ENCODE measurements at places on chromosomes 5 and 9.

- no peak for DNase-seq
These were observed 167.9 kb upstream of the MOCS2 start for GRCh38 chr5:53277491-53277890.

DNA sequence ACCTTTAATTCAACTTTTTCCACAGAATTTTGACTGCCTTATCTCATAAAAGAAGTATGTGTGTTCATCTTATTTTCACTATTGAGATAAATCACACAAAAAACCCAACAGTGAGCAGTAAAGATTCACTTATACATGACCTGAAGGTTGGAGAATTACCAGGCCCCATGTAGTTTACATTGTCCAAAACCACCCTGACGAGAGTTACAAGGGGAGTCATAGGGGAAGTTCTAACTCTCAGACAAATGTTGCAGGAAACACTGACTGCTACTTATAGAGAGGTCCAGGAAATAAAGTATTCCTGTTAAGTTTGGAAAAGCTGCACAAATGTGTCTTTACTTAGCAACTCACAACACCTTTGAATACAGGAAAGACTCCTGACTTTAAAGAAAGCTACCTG is 14.1 kb downstream of the SPATA9 start:
- no peak for DNase-seq

- DNase-seq: no peak
These were observed 825.9 kb upstream of the GRAMD2B start for GRCh38 chr5:125597338-125597737.

GRCh38 chr9:136353088-136353487 is 10.5 kb downstream of the DNLZ start:
- DNase-seq: no peak

GRCh38 chr5:167918813-167919483 is 372.5 kb upstream of the WWC1 start:
- DNase-seq: no peak

- no peak for DNase-seq
These were observed 231.4 kb upstream of the TRPM3 start for GRCh38 chr9:71352837-71353236.

DNA sequence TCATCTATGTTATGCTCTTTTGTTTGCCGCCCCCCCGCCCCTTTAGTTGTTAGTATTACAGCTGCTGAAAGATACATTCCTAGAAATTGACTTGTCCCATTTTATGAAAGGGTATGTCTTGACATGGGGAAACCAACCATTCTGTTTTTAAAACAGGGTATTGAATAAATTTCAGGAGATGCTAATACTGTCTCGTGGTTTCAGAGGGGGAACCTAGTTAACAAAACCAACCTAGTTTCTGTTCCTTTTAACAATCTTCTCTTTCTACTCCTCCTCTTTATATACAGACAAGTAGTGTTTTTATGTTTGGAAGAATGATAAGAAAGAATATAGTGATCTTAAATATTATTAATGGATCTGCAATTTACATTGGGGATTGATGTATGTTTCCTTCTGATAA is 3.5 kb downstream of the PIP5K1B start:
- DNase-seq: no peak

- no peak for DNase-seq
These were observed 1.1 kb upstream of the MAT2B start for GRCh38 chr5:163504079-163504931.

DNA sequence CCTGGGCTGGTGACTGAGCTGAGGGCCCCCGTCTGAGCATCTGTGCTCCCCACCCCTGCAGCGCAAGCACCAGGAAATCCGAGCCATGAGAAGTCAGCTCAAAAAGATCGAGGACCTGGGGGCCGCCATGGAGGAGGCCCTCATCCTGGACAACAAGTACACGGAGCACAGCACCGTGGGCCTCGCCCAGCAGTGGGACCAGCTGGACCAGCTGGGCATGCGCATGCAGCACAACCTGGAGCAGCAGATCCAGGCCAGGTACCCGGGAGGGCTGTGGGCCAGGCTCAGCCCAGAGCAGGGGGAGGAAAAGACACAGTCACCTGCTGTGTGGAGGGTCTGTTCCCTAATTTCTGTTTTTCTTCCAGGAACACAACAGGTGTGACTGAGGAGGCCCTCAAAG is 24.6 kb downstream of the DYNC2I2 start:
- no peak for DNase-seq

DNA sequence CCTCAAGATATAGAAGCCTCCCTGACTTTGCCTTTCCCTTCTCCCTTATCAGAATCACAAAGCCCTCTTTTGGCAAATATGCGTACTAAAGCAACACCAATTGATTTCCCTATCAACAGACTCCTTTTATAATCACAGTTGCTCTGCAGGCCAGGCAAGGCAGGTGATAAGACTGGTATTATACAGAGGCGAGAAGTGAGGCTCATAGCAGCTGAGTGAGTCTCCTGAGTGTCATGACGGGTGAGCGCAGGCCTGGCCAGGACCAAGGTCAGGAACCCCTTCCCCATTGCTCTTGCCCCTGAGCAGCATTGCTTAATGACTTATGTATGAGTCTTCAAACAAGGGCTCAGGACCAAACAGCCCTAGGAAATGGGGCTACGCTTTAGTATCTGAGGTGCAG is 70.8 kb downstream of the FBXO38 start:
- no peak for DNase-seq

DNA sequence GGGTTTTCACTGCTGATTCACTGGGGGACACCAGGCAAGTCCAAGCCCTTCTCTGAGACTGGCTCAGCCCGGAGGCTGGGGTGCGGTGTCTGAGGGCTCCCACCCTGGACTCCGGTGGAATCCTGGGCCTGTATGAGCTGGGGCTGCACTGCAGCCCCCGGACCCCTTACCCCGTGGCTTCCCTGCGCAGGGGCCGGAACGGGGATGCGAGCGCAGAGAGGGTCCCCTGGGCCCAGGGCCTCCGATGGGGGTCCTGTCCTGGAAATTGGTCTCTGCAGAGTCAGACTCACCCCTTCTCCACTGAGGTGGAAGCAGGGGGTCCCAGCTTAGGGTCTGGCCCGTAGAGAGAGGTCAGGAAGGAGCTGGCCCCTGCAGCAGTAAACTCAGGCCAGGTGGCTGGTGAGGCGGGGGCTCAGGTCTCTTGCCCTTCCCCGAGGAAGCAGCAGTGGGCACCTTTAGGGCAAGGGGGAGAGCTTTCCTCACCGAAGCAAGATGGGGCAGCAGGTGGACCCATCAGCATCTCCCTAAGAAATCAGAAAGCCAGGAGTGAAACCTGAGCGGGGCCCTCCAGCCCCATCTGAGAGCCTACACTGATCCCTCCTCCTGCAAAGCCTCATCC is 1.6 kb upstream of the VAV2 start:
- no peak for DNase-seq

- no peak for DNase-seq
These were observed 76.8 kb downstream of the SPEF2 start for GRCh38 chr5:35694481-35694880.

GRCh38 chr5:132280371-132281240 is 13.6 kb upstream of the SLC22A4 start:
- DNase-seq: no peak

DNA sequence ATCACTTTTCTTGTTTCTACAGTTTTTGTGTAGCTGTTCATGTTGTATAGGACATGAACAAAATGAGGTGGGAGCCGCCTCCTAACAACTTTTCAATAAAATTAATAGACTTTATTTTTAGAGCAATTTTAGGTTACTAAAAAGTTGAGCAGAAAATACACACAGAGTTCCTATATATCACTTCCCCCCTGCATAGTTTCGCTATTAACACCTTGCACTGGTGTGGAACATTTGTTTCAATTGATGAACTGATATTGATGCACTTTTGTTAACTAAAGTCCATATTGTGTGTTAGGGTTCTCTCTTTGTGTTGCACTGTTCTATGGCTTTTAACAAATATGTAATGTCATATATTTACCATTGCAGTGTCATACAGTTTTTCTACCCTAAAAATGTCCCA is 47.8 kb upstream of the KCNN2 start:
- no peak for DNase-seq

GRCh38 chr9:89442981-89443814 is 54.7 kb downstream of the SEMA4D start:
- no peak for DNase-seq

DNA sequence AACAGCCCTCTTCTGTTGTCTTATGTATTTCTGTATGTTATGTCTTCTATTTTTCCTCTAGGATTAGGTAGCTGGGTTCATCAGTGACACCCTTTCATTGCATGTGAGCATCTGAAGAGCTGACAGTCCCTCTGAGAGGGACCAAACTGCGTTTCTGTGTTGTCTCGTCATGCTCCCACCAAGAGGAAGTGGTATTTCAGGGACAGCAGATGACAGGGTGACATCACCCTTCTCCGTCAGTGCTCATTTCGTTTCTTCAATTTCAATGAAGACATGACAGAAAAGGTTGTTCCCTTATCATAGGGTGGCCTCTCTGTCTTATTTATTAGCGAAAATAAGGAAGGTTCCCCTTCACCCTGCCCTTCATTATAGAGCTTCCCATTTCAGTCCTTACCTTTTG is 225.9 kb upstream of the NR4A3 start:
- DNase-seq: no peak

DNA sequence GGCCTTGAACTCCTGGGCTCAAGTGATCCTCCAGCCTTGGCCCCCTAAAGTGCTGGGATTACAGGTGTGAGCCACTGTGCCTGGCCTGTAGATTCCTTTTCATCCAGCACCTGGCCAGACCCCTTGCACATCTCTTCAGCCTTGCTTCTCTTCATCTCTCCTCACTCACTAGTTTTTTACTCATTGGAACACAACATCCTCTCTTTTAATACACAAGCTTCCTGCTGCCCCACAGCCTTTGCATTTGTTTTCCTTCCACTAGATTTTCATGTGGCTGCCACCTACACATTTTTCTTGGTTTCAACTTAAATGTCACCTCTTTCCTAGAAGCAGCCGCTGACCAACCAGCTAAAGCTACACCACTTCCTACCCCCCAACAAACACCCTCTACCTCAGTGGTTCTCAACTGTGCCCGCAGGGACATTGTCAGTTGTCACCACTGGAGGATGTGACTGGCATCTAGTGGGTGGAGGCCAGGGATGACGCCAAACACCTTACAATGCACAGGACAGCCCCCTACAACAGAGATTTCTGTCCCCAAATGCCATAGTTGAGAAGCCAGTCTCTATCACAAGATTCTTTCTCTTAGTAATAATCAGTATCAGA is 33.7 kb downstream of the HAVCR1 start:
- no peak for DNase-seq

All from right renal cortex interstitium (tissue), 3 donors.